ENCODE measurements at places on chromosomes 6 and 20.
A peak's percentile ranks its signal among the peaks of the same experiment; 100 is the strongest.

DNA sequence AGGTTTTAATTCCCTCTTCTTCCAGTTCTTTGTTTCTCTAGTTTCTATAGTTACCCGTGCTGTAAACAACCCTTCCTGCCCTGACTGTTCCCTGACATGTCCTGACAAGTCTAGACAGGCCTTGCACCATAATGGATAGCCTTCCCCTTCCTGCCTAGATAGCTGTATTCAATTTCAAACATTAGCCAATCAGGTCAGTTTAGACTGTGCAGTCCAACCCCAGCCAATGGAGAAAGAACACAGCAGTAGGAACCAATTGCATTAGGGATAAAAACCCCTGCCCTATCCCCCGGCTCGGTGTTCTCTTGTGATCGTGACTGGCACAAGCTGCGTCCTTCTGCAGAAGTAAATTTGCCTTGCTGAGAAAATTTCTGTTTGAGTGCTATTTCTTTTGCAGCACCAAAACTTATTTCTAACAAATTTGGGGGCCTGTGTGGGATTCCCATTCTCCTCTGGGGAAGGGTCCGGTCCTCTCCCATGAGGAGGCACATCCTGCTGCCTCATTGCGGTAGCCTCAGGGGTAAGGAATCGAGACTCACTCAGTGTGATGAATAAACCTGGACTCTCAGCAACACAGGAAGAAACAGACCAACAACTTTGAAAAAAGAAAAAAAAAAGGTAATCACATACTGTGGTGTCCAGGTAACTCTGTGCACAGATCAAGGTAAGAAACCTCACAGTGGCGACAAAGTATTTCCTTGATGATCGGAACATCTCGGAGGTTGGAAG is 248.7 kb upstream of the ECI2 start:
- DNase-seq = no peak

DNA sequence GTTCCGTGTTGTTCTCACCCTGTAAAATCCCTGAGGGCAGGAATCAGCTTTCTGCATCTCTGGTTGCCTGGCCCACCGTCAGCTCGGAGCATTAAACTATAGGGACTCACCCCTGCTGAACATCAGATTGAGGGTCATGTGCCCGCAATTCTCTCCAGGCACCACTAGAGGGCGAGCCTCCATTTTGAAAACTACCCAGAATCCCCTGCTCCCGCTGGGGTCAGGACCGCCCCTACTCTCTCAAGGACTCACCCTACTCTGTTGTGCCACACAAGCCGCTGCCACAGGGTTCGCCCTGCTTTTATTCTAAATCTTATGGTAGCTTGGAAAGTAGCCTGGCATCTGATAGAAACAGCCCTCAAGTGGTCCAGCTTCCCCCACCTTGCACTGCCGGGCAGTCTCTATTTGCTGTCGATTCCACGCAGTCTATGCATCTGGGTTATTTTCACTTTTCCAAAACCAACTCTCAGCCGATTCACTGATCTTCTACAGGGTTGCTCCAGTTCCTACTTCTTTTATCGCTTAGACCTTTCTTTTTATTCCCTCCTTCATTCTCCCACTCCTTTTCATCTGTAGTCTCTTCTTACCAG is 244.1 kb upstream of the QKI start:
- DNase-seq = no peak

- no peak for DNase-seq
These were observed 129.3 kb upstream of the KCNK16 start for GRCh38 chr6:39451831-39452230.

- DNase-seq = peak; percentile 46
These were observed 565 bp downstream of the QKI start for GRCh38 chr6:163414946-163415619.
